NCI-H82 (cell line): ENCODE measurements at places on chromosomes 16 and 17.

DNA sequence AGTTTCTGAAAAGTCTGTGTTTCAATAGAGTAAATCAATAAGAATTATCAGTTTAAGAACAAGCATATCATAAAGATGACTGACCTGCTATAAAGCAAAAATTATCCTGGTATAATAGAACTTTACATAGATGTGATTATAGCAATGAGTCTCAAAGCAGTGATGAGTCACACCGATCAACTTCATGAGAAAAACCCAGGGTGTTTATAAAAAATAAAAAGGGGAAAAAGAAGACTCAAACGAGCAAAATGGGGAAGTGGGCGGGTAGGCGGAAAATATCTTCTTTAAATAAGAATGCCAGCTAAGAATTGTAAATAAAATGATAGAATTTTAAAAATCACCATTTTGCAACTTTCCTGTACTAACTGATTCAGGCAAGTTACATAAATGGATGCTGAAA lies 46.8 kb downstream of the BRIP1 start:
- DNase-seq, result no peak

- DNase-seq, result no peak
Measured at GRCh38 chr17:27578718-27579085, 52.3 kb upstream of the LGALS9 start.

GRCh38 chr17:76672270-76672851 lies 28.8 kb upstream of the ST6GALNAC1 start:
- DNase-seq, result no peak

DNA sequence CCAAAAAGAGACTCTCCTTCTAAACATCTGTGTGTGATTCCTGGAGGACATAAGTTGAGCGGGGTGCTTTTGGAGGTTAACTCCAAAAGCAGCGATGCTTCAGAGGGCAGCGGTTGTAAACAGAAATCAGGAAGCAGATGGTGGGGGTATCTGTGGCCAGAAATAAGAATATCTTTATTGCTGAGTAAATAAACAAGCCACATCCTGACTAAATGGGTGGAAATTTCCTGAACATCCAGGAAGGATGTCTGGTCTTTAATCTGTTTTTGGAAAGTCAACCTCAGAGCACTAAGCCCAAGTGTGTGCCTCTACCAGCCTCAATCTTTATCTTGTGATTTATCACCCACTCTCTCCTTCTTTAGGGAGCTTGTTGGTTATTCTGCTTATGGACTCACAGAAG lies 123.3 kb downstream of the CDH13 start:
- DNase-seq, result no peak

DNA sequence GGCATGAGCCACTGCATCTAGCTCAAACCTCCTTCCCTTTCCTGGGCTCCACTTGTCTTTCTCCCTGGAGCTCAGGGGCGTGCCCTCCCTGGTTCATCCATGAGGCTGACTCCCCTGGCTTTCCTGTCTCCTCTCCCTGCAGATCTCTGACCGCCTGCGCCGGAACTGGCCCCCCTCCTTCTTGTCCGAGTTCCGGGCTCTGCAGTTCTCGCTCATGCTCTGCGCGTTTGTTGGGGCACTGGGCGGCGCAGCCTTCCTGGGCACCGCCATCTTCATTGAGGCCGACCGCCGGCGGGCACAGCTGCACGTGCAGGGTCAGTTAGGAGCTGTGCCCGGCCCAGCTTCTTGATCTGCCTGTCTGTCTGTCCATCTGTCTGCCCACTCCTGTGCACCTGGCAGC lies 1.2 kb upstream of the LAT start:
- DNase-seq, result no peak

DNA sequence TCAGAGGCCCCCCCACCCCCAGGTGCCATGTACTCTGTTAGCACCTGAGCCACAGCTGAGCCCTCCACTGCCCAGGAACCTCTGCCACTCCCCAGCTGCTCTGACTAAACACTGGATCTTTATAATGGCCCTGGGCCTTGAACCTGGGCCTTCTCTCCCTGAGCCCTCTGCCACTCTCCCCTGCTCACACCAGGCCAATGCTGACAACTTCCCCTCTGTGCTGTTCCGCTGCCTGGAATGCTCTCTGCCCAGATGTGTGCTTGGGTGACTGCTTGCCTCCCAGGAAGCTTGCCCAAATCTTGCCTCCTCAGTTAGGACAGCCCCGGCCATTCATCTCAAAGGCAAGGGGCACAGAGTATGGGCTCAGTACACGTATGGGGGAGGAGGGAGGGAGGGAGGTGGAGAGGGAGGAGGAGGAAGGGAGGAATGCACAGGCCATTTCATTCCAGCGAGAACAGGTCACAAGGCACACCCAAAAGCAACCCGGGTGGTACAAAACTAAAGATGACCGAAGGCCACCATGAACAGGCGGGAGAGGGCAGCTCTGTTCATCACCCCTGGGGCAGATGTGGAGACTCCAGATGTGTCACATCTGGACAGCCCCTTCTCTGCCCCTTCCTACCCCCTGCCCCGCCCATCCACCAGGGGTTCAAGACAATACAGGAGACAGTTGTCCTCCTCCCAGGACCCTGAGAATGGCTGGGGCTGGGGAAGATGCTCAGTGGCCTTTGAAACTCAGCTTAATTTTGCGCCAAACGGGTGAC lies 15.3 kb upstream of the TNFRSF13B start:
- DNase-seq, result no peak

DNA sequence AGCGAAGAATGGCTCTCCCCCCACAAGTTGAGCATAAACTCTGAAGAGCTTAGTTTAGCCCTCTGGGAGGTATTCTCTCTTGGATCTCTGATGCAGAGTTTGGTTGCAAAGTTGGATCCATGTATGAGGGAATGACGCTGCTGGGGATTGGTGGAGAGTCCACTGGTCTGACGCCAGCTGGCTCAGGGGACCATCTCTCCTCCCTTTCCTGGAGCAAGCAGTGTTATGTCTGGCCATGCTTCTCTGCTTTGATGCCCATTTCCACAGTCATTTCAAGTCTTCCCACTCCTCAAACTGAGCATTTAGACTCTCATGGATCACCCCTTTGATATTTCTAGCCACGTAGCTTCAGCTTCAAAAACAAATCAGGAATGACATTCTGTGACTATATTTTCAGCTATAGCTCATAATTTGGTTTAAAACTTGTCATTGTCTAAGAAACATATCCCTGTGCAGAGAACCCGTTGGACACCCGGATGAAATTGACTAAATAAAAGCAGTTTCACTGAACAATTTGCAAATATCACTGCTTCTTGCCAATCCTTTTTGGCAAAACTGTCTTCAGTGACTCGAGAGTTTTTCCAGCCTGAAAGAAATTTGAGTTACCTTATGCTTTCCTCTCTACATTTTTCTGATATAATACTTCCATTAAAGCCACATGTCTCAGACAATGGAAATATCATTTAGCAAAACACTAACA lies 193.4 kb upstream of the CDH11 start:
- no peak for DNase-seq

- DNase-seq, result peak; percentile 78
Measured at GRCh38 chr17:57747221-57748017, 2.3 kb upstream of the CCDC182 start.

DNA sequence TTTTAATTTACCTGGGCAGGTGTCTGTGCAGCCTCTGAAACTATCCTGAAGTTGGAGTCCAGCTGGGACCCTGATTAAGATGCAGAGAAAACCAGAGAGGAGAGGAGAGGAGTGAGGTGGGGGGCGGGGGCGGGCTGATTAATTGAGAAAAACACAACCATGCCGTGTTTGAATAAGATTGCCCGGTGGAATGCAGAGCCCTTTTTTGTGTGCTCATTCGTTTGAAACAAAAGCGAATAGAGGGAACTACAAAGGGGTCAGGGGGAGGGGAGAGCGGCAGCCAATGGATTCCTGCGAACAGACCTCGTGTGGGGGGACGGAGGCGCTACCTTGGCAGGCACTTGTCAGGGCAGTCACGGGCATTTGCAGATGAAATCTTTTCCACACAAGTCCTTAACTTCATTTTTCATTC lies 355.8 kb downstream of the SOX9 start:
- DNase-seq, result no peak

GRCh38 chr16:71919035-71919434 lies 23.7 kb downstream of the IST1 start:
- DNase-seq, result no peak

GRCh38 chr17:58818654-58819053 lies 63.0 kb downstream of the PPM1E start:
- no peak for DNase-seq
